ENCODE measurements at places on chromosomes 5 and 9.
A peak's percentile ranks its signal among the peaks of the same experiment; 100 is the strongest.

DNA sequence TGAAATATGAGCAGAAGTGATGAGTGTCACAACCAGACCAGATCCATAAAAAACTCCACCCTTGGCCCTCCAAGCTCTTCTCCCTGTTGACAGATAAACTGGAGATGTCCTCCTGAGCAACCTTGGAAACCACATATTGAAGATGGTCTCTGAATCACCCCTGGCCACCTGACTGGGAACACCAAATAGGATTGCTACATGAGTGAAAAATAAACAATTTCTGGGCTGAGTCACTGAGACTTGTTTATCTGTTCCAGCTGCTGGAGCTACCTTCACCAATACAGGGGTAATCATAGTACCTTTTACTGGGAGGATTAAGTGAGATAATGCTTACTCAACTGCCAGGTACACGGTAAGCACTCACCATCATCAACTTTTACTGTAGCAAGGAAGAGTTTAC is 53.3 kb downstream of the PCA3 start:
- peak; percentile 57 for DNase-seq

DNA sequence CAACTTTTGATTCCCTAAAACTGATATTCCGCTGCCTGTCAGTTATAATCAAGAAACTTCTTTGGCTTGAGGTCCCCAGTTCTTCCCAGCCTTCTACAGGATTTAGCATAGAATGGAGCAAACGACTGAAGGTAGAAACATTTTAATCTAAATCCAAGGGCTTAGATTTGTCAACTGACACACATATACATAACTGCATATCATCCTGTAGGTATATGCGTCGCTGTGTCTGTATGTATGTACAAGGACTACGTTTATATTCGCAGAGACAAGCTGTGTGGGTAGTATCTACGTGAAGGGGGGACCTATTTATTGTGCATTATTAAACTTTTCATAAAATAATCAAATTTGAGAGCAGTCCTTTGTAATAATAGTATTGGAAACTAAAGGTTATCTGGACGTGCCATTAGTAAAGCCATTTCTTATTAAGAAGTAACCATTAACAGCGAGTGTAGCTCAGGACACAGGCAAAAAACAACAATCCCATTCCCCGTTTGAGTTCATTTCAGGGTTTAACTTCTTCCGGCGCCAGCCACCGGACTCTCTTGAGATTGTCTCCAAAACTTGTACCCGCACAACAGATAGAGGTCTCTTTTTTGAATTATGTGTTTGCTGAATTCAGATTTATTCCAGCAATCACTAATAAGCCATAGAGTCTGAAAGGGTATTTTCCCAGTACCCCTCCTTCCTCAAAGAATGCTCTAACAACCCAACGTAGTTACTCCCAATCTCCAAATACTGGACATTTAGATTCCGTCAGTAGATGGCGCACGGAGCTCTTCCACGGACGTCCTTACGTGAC is 2.1 kb upstream of the MLLT3 start:
- peak; percentile 72 for DNase-seq

DNA sequence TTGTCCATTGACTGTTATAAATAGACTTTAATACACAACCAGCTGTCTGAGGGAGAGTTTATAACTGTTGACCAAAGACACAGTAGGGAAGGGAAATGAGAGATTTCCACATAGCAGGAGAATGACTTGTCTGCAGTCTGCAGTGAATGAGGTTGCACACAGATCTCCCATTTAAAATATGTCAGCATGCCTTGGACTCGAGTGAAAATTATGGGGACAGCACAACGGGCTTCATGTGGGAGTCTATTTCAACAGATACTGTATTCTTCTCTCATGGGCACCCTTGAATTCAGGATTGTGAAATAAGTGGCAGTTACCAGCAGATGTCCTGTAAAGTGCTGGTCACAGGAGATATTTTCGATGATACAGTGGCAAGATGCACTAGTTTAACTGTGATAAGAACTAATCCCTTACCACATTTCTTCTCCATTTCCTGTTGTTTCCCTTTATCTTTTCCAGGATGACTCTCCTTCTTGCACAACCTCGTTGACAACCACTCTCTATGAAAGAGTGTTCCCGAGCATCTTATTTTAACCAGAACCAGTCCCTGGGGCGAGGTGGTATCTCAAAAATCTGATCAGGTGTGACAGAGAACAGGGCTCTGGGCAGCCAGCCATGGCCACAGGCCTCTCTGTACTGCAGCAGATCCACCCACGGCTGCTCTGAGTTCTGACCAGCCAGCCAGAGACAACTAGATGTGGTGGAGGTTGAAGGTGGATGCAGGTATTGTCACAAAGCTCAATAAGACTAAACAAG is 51.5 kb upstream of the MAP3K1 start:
- peak; percentile 87 for DNase-seq

GRCh38 chr5:20972419-20972925 is 984.5 kb upstream of the CDH18 start:
- DNase-seq = no peak

DNA sequence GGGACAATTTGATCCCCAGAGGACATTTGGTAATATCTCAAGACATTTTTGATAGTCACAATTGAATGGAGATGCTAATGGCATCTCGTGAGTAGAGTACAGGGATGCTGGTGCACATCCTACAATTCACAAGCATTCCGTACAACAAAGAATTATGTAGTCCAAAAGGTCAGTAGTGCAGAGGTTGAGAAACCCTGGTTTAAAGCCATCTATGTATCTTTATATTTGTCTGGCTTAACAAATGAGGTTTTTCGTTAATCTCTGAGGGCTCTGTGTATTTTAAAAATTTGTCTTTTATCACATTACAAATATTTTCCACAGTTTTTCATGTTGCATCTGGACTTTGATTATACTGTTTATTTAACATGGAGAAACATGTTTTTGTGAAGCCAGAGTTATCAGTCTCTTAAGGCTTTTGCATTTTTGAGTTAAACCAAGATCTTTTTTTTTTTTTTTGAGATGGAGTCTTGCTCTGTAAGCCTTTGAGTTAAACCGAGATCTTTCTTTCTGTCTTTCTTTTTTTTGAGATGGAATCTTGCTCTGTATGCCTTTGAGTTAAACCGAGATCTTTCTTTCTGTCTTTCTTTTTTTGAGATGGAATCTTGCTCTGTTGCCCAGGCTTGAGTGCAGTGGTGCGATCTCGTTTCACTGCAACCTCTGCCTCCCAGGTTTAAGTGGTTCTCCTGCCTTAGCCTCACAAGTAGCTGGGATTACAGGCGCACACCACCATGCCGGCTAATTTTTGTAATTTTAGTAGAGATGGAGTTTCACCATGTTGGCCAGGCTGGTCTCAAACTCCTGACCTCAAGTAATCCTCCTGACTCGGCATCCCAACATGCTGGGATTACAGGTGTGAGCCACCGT is 2.8 kb downstream of the HSDL2 start:
- DNase-seq = no peak

DNA sequence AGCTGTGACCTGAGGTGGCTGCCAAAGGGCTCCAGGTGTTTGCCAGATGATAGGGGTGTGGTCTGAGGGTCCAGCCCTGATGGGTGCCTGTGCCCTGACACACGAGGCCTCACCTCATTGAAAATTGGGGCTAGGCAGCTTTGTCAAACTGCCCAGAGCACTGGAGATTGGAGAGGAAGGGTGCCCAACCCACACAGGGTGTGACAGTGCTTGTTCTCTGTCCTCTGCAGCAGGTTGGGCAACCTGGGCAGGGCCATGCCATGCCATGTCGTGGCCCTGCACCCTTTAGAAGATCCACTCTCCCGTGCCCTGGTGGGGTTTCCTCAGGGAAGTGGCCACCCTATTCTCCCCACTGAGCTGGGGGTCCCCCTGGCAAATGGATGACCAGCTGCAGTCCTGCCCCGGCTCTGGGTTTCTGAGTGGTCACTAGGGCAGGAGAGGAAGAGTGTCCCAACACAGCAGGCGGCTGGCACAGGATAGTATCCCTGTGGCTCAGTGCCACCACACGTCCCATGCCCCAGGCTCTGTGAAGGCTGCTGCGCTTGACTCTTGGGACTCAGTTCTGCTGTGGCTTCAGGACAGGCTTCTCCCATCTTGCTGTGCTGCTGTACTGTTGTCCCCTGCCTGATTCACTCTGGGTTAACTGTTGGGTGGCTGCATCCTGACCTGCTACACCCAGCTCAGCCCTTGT is 100.8 kb upstream of the PITX1 start:
- no peak for DNase-seq

- DNase-seq = no peak
Observed at GRCh38 chr5:28468166-28468565, 1429.8 kb upstream of the CDH9 start.

- DNase-seq = no peak
Observed at GRCh38 chr5:36874465-36874864, 2.1 kb upstream of the NIPBL start.

DNA sequence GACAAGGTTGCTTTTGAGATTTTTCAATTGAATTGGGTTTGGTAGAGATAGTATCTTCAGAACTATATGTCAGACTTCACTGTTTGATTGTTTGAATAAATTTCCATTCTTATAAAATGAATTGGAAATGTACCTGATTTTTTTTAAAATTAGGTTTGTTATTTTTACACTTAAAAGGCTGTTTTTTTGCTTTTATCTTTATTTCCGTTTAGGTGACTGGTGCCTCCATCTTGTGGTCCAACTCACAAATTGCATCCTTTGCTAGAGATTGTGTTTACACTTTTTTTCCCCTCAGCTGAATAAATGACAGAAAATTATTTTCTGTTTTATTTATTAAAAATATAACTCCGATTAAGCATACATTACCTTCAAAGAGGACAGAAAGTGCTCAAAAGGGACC is 15.6 kb downstream of the NDUFAF2 start:
- DNase-seq = no peak

GRCh38 chr5:52864371-52864770 is 76.7 kb downstream of the ITGA1 start:
- DNase-seq = peak; percentile 4

DNA sequence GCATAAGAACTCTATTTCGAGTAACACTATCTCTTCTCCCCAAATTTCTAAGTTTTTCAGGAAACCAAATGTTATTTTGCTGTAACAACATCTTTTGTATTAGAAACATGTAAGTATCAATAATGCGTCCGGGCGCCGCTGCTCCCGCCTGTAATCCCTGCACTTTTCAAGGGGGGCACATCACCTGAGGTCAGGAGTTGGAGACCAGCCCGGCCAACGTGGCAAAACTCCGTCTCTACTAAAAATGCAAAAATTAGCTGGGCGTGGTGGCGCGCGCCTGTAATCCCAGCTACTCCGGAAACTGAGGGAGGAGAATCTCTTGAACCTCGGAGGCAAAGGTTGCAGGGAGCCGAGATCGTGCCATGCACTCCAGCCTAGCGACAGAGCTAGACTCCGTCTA is 881.1 kb upstream of the NUDT12 start:
- DNase-seq = no peak

- no peak for DNase-seq
Observed at GRCh38 chr9:96135753-96136290, 166.2 kb downstream of the HSD17B3 start.

DNA sequence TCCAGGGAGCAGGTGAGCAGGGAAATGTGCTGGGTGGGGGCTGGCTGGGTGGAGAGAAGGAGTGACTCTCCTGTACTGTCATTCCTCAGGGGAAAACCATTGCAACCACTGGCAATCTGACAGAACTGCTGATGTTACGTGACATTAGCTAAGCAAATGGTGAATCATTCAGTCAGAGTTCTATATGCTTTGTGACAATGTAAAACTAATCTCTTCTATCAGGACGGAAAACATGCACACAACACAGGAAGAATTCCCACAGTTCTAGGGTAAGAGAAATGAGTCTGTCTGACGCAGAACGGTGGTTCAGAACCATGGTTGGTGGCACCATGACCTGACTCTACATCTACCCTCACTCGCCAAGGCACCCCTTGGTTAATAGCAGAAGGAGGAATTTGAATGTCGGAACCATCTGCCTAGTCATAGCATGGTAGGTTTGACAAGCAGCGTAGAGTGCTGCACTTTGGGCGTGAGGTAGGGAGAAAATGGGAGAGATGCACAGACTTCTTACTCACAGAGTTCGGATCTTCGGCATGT is 243.6 kb upstream of the PANK3 start:
- DNase-seq = peak; percentile 60

GRCh38 chr5:149053072-149053695 is 9.7 kb downstream of the SH3TC2 start:
- DNase-seq = no peak

DNA sequence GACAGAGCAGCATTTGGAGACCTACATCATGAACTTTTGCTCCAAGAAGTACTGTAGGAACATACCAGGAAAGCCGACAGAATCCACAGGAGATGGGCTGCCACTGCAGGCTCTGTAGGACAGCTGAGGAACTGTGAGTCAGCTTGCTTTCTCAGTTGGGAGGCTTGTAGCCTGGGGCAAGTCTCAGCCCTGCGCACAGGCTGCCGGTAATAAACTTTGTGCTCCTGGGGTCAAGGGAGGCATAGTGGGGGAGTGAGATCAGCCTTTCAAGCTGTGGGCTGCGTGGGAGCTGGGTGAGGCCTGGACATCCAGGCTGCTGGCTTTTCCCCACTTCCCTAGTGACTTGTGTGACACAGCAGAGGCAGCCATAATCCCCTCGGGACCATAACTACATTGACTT is 718.0 kb upstream of the CDH10 start:
- no peak for DNase-seq

- DNase-seq = no peak
Observed at GRCh38 chr9:37555786-37556185, 20.4 kb downstream of the FBXO10 start.

DNA sequence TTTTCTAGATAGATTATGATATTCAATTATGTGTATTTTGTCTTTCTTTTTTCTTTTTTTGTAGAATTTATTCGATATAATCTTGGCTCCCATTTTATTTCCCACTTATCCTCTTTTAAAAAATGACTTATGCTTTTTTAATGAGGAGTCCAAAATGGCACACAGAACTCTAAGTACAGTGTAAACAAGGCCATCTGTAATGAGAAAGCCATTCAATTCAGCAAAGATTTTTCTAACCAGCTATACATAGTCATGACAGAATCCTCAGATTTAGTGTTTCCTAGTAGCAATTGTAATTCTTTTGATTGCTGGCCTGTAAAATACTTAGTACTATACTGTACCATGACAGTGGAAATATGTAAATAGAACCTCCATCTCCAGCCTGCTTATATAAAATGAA is 651.4 kb downstream of the RAB3C start:
- DNase-seq = no peak

DNA sequence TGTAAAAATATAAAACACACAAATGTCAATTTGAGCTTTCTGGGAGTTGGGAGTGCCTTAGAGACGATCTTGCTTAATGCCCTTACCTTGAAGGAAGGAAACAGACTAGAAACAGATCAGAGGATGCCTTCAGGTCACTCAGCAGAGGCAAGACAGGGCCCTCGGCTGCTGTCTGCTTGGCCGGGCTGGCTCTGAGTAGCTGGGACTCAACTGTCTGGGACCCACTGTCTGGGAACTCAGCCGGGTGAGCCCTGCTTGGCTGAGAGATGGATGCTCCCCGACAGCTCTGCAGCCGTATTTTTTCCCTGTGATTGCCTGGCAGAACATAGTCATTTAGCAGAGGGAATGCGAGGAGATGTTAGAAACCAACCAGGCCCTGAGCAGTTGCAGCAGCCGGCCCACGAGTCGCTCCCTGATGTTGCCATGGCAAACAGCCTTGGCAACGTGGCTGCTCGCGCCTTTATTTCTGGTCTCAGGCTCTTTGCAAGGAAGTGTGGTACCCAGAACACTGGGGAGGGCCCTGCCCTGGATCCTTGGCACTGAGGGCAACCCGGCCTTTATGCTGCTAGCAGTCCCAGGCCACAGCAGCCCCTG is 10.9 kb downstream of the PPARGC1B start:
- DNase-seq = no peak

GRCh38 chr5:126531543-126532120 is 63.4 kb downstream of the ALDH7A1 start:
- no peak for DNase-seq

- peak; percentile 4 for DNase-seq
Observed at GRCh38 chr5:146475190-146475780, 28.2 kb downstream of the TCERG1 start.

GRCh38 chr5:75199071-75199470 is 37.6 kb downstream of the ANKRD31 start:
- no peak for DNase-seq
